ENCODE measurements at places on chromosomes 7 and 10.

DNA sequence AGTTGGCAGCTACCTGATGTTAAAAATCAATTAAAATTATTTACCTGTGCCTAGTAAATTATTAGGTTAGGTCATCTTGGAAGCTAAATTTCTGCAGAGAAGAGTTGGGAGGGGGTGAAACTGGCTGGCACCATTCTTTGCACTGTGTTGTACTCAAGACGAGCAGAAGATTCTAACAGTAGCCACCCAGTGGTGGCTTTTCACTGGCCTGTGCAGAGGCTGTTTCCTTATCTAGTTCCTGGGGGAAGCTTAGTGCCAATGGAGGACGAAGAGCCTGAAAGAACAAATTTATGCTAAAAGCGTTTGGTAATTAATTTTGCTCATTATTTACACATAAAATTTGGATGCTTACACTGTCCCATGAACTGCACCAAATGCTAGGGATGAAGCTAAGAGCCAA lies 595.3 kb downstream of the XPNPEP1 start:
- DNase-seq = no peak

DNA sequence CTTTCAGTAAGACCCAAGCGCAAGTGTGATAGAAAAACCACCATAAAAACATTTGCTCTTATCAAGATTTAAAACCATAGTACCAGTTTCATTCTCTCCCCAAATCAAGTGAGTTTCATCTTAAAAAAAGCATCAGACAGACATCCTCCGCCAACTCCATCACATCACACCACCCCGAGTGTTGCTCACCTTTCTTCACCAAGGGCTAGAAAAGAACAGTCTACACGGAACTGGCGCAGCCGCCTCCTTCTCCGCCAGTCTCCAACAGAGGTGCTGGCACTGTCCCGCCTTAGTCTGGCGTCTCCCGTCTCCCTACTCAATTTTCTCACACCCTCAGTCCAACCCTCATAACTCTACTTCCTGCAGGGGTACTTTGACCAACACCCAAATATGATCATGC lies 46.9 kb upstream of the WIPI2 start:
- no peak for DNase-seq

GRCh38 chr7:138032186-138032585 lies 30.3 kb upstream of the CREB3L2 start:
- DNase-seq = no peak

GRCh38 chr10:35409094-35409582 lies 72.8 kb downstream of the CCNY start:
- DNase-seq = no peak

DNA sequence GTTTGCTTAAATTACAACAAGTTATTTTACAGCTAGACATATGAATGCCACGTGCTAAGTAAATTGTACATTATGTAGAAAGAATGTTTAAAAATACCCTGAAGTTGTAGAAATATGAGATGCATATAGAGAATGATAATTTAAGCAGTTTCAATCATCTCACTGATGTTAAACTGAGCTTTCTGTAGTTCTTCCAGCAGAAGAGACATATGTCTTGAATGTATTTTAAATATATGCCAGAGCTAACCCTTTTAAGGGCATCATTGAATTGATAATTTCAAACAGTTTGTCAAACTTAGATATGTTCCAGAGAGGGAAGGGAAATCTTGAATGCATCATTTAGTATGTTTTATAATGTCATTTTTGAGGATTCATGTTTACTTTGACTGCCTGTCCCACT lies 255.2 kb downstream of the MDFIC start:
- DNase-seq = no peak

- no peak for DNase-seq
Observed at GRCh38 chr7:3065724-3066143, 22.1 kb upstream of the CARD11 start.

GRCh38 chr10:78467496-78468106 lies 433.9 kb downstream of the RPS24 start:
- no peak for DNase-seq

GRCh38 chr7:135177028-135177696 lies 6.7 kb upstream of the CYREN start:
- DNase-seq = no peak

DNA sequence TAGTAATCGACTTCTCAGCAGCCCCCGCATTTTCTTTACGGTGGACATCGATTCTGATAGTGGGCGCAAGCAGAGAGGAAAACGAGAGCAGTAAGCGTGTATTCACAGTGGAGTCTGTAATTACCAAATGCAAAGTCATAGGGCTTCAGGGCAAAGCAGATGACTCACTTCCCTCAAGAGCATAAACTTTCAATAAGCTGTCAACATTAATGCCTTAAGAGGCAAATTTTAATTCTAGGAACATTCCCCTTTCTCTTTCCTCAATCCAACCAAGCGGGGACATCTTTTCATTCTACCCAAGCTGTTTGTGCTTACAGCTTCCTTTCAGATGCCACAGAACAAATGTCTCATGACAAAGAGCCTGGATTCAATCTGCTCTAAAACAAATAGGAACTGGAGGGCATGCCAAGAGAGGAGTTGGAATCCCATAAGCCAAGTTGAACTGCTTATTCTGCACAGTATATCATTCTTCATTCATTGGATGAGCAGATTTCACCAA lies 48.6 kb downstream of the MALSU1 start:
- no peak for DNase-seq

GRCh38 chr7:100185726-100186125 lies 8.0 kb downstream of the STAG3 start:
- DNase-seq = no peak

GRCh38 chr10:5538446-5538845 lies 13.7 kb downstream of the CALML3 start:
- DNase-seq = no peak

DNA sequence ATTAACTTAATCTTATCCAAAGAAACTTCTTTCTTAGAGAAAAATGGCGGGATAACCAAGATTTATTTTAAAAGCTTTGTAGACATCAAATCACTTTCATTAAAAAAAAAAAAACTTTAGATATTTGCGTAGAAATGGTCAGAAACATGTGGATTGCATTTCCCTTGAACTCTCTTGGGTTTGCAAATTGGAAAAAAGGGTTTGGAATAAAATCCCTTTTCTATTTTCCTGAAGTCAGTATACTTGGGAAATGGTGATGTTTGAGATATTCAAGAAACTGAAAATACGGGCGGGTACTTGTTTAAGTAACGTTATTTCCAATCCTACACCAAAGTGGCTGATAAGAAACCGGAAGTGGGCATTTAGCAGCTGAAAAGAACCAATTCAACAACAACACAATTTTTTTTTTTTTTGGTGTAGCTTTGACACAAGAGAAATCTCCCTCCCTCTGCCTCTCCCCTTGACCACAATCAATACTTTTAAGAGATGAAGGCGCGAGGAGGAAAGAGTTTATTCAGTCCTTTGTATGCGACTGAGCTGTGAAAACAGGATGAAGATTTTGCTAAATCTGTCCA lies 13.7 kb upstream of the GFRA1 start:
- DNase-seq = no peak

GRCh38 chr7:11458736-11459483 lies 373.1 kb downstream of the THSD7A start:
- no peak for DNase-seq
